Glutamatergic neuron (in vitro differentiated cells): ENCODE measurements at places on chromosomes 6 and 20. TPM values are rescaled to one million over a fixed set of nuclear protein-coding genes. Genes with fewer than 3 reads are reported as not detected.

DNA sequence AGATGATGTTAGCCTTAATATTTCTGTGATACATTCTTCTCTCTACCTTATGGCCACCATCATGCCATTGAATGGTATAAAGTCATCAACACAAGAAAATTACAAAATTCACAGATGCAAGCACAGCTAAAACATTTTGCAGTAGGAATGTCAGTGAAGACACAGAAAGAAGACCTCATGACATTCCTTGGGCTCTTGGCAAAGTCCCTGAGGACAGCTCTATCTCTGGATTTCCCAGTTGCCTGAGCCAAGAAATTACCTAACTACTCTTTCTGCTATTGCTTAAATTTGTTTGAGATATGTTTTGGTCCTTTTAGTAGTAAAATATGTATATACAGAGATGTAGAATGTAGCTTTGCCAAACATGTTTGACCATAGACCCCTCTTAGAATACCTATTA lies 201.0 kb upstream of the STXBP5 start:
- no peak for DNase-seq

DNA sequence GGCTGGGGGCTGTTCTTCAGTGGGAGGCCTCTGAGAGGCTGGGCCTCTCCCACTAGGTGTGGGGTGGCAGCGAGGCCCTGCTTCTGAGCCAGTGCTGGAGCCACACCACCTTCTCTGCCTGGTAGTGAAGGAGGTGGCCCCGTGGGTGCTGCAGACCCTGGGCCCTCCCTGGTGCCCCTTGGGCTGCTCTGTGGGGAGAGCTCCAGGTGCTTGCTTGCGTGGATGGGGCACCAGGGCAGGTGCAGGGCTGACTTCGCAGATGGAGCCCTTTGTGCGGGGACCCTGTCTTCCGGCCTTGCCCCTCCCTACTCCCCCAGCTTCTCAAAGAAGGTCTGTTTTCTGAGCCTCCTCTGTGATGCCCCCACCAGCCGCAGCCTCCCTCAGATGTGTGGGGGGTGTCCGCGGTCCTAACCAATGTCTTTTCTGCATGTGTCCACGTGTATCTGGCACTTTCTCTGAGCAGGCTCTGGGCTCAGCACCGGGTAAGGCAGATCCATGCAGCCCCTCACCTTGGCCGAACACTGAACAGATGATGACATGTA lies 17.2 kb upstream of the MYT1 start:
- peak; percentile 10 for DNase-seq

DNA sequence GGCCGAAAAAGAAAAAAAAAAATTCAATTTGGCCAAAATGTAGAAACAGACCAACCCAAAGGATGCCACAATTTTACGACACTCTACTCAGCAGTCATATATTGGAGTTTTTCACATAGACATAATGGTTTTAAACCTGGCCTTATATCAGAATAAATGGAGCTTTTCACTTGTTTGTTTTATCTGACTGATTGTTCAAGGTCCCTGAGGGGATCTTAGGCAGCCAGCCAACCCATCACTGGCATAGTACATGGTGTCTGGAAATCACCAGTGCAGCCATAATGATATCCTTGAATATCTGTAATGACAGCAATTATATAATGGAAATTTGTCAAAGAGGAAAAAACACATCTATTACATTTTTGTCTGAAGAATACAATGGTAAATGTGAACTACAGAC lies 96.9 kb downstream of the PRSS35 start:
- DNase-seq, result no peak

DNA sequence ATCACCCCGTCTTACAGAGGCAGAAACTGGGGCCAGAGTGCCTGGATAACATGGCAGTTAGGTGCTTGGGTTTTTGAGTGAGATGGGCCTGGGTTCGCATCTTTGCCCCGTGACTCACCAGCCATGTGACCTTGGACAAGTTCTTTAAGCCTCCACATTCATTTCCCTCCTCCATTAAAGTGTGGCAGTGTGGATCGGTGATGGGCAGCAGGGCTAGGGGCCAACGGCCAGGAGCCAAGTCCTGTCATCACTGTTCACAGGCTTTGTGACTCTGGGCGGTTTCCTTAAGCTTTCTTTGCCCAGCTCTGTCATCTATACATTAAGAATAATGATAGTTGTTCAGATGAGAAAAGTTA lies 85.5 kb upstream of the PMEPA1 start:
- DNase-seq, result no peak

DNA sequence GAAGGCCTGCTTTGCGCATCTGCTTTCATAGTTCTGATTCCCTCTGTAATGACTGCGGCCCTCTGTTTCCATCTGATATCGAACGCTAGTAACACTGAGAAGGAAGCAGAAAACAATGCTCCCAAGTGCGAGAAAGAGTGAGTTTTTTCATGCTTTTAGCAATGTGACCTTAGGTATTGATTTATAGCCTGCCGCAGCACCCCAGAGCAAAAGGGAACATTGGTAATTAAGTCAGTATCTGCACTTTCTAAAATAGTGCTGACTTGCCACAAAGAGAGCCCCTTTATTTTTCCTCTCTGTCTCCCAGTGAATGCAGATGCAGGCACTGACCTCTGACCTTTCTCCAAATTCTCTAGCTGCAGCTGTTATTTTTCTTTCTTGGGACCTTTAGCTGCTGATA lies 129.8 kb downstream of the HDGFL1 start:
- DNase-seq, result no peak

The FBXO5 gene
- 6.2 TPM for total RNA-seq

The RAB23 gene
- total RNA-seq, result 4.0 TPM

- no peak for DNase-seq
Observed at GRCh38 chr20:35007413-35007812, 51.7 kb downstream of the MYH7B start.

The PRDM1 gene
- total RNA-seq, result not detected

DNA sequence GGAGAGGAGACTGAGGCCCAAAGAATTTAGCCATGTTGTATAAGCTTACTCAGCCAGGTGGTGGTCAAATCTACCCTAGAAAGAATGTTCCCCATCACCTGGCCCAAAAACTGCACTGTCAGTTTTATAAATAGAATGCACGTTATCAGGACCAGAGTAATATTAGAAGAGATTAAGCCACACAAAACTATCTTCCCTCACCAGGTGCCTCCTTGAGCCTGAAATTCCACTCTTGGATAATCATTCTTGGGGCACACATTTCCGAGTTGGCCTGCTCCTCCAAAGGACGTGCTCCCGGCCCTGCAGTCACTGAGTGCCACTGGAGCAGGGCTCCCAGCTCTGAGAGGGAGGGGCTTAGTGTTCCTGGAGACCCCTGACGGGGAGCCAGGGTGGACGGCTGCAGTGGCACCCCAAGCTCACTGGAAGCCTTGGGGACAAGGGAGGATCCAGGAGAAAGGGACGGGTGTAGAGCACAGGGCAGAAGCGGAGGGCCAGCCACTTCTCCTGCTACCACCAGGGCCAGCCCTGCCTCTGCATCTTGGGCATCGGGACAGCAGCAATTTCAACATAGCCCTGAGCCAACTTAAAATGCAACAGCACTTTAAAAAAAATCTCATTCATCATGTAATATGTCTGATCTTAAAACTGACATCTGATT lies 160.8 kb upstream of the QKI start:
- DNase-seq, result no peak

The CYP39A1 gene
- 0.17 TPM for total RNA-seq

- DNase-seq, result peak; percentile 17
Observed at GRCh38 chr6:53363341-53364079, 14.8 kb upstream of the ELOVL5 start.

GRCh38 chr6:3068329-3069214 lies at the start of gene RIPK1:
Gene RIPK1, plus strand, starts transcription at chr6:3068494. Its CDS starts 8,330 bp downstream, at chr6:3076824.
- peak; percentile 94 for DNase-seq

- no peak for DNase-seq
Observed at GRCh38 chr6:129302671-129303070, 407.3 kb downstream of the ARHGAP18 start.

The CHRNA4 gene
- 165 TPM for total RNA-seq

DNA sequence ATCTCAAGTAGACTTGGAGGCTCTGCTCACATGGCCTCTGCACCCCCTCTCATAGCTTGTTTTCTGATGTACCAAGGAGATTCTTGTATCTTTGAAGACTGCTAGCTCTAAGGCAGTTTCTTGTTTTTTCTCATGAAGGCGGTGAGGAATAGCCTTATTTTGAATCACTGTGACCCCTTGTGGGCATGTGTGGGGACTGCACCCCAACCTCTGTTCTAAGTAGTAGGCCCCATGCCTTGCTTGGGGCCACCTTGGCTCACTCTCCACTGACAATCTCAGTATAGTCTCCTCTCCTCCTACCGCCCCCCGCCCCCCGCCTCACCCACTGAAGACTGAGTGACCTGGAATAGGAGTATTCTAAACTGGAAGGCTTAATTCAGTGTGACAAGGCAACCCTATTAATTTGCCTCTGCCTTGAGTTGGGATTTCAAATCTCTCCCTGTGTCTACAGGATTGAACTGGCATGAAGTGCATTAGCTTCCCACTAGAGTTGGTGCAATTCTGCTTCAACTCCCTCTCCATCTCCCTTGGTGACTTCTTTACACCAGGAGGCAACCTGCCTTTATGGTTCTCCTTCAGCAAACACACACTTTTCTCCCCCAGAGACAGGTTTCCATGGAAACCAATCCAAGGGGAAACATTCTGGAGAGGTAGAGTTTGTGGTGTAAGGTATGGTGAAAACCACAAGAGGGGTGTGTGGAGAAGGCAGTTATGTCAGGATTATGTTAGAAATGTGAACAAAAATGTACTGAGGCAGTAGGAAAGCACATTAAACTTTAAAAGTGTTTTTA lies 75.4 kb upstream of the ECI2 start:
- peak; percentile 65 for DNase-seq

- no peak for DNase-seq
Observed at GRCh38 chr20:57913156-57913930, 203.5 kb upstream of the PMEPA1 start.

- no peak for DNase-seq
Observed at GRCh38 chr6:76707630-76708029, 635.2 kb upstream of the IMPG1 start.

DNA sequence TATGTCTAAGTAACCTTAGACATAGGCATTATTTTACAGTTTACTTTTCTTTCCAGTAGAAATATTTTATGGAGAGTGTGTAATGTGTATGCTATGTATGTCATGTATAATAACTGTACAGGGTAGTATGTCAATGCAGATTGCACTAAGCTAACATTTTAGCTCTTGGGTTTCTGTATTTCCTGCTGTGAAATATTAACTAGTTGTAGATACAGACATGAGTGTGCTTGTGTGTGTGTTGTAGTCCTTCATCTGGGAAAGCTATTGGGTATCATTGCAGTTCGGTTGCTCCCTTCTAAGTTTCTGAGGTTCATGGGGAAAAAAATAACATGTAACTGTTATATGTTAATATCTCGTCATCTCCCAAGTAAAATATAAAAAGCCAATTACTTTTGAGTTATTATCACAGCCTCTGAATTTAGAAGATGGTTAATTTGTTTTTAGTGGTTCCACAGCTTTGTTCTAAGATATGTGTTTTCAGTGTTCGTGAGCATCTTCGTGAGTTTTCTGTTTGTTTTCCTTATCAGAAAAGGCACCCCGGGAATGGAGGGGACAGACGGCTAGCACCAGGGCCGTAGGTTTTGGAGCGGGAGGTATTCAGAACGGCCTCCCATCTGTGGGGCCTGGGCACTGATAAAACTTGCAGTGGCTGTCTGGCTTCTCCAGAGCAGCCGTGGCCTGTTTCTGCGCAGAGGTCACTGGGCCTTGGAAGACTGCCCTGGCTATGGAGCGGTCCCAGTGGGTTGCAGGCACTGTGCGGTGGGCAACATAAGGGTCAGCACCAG lies 215.0 kb downstream of the ARID1B start:
- peak; percentile 36 for DNase-seq

DNA sequence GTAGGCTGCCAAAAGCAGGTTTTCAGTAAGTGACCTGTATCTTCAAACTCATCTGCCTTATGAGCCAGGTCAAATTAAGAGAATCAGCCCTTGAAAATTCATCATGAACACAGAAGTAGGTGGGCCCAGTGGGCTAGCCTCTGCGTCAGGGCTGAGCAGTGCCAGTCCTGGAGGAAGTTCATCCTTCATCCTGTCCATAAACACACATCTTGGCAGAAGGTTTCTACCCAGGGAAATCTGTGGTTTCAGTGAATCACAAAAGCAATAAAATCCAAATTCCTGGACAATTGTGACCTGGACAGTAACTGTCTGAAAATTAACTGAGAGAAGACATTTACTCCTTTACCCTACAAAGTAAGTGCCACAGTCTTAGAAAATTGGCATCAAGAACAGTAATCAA lies 72.4 kb downstream of the ATG5 start:
- DNase-seq, result no peak

The MCHR2 gene
- not detected for total RNA-seq

- no peak for DNase-seq
Observed at GRCh38 chr6:80641591-80641990, 535.1 kb downstream of the BCKDHB start.

The FUT9 gene
- total RNA-seq, result 0.54 TPM

The MAN1A1 gene
- total RNA-seq, result 10.5 TPM

GRCh38 chr6:163017801-163018200 lies 290.0 kb downstream of the PACRG start:
- DNase-seq, result no peak

- DNase-seq, result peak; percentile 60
Observed at GRCh38 chr6:1311400-1312202, at the start of gene FOXQ1. Gene FOXQ1, plus strand, starts transcription at chr6:1312098. Its CDS starts 607 bp downstream, at chr6:1312705.

DNA sequence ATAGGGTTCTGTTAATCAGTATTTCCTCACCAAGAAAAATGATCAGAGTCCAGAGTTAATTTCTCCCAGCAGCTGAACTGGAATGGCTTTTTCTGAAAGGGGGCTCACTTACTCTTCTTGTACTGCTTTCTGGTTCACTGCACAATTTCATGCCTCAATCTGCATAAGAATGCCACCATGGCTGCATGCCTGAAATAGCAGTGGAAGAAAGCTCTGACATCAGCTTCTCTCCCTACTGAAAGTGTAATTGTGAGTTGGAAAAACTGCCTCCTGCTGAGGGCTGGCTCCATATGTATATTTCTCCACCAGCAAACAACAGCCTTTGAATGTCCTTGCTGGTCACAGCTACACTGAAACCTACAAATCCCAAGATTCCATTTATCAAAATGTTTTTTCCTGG lies 1027.2 kb upstream of the GJE1 start:
- no peak for DNase-seq

The KPNA5 gene
- total RNA-seq, result 21.9 TPM

- DNase-seq, result no peak
Observed at GRCh38 chr6:105850261-105851112, 235.6 kb upstream of the PRDM1 start.

The RIMS1 gene
- 12.3 TPM for total RNA-seq

GRCh38 chr20:13839421-13840092 lies 54.7 kb downstream of the NDUFAF5 start:
- no peak for DNase-seq

GRCh38 chr20:48278961-48279481 lies 493.7 kb upstream of the SULF2 start:
- DNase-seq, result no peak

The OVOL2 gene
- total RNA-seq, result not detected

- no peak for DNase-seq
Observed at GRCh38 chr20:59010321-59010994, 3.4 kb upstream of the CTSZ start.

The ZNF311 gene
- 5.1 TPM for total RNA-seq

The TSPO2 gene
- not detected for total RNA-seq

- no peak for DNase-seq
Observed at GRCh38 chr6:148700741-148701311, 46.0 kb upstream of the UST start.
